ENCODE measurements at places on chromosomes 11 and 22.

DNA sequence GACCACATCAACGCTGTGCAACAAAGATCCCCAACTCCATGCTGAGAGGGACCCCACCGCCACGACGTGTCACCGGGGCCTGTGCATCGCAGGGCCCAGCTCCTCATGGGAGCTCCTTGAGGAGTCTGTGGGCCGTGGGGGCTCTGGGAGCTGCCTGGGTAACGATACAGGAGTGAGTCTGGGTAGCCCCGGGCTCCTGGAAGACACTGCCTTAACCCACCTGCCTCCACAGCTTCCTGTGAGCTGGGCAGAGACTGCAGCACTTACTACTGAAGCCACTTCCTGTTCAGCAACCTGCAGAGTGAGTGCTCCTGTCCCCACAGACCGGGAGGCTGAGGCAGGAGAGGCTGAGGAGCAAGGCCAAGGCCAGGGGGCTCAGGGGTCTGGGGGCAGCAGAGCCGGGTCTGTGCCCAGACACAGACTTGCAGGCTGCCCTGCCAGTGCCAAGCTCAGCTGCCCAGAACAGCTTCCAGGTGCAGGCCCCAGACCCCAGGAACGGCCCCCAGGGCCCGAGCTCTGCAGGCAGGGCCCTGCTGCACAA is 226.7 kb downstream of the BRD1 start:
- DNase-seq = no peak

DNA sequence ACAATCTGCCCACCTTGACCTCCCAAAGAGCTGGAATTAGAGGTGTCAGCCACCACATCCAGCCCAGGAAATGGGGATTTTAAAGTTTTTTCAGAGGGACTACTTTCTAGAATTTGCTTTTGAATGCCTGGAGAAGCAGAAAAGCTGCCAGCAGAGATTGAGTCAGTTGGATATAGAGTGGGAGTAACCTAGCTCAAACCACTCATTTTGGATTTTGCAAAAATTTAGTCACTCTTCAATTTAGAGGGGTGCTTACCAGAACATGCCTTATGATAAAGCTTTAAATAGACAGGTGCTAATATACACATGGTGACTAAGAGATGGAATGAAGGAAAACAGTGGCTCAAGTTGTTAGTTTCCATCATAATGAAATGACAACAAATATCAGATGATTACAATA is 26.5 kb upstream of the PSMA1 start:
- no peak for DNase-seq

GRCh38 chr11:119481667-119482400 is 58.9 kb upstream of the THY1 start:
- no peak for DNase-seq

DNA sequence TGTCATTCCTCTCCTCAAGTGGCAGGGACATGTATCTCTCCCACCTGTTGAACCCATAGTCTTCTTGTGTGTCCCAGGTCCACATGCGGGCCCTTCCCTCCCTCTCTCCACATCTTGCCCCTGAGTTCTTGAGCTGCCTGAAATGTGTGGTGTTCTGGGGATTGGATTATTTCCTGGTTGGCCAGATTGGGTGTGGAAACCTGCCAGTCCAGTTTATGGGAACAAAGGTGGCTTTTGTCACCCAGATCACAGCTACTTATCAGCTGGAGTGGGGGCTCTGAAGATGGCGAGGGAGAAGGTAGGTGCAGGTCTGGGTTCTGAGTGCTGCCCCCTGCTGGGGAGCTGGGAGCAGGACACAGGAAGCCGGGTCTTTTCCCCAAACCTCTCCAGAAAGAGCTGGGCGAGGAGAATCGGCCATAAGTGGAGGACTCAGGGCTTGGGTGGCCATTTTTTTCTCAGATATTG is 14.2 kb downstream of the DTX4 start:
- DNase-seq = no peak

DNA sequence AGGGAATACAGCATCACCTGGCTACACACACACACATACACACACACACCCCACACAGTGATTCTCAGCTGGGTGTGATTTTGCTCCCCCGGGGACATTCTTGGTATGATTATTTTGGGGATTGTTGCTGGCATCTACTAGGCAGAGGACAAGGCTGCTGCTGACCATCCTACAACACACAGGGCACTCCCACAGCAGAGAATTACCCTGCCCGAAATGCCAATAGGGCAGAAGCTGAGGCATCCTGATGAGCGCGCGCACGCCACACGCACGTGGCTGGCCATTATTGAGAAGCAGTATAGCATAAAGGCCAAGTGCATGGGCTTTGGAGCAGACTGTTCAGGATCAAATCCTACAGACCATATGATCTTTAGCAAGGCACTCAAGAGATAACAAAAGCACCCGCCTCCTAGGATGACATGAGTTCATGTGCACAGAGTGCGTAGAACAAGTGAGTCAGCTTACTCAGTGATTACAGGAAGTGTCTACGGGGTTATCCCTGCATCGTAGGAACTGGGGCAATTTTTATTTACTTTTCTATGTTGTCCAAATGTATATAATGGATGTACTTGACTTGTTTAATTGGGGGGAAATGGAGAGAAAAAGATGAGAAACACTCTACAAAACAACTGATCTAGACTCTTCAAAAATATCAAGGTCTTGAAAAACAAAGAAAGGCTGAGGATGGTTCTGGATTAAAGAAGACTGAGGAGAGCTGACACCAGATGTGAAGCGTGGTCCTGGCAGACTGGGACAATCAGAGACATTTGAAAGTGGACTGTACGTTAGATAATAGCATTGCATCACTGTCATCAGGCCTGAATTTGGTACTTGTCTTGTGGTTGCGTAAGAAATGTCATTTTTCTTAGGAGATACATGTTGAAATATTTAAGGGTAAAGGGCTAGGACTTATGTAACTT is 7.2 kb upstream of the EHD1 start:
- DNase-seq = no peak

GRCh38 chr22:28900379-28900925 is 17.1 kb downstream of the ZNRF3 start:
- no peak for DNase-seq

GRCh38 chr11:92941676-92942571 is 27.5 kb upstream of the MTNR1B start:
- peak; percentile 20 for DNase-seq

- DNase-seq = no peak
These were observed 67.2 kb downstream of the PPP2R1B start for GRCh38 chr11:111698852-111699559.

GRCh38 chr11:123426789-123427188 is 3.3 kb upstream of the GRAMD1B start:
- no peak for DNase-seq

- DNase-seq = no peak
These were observed 254.6 kb downstream of the BUD13 start for GRCh38 chr11:116518141-116518540.

DNA sequence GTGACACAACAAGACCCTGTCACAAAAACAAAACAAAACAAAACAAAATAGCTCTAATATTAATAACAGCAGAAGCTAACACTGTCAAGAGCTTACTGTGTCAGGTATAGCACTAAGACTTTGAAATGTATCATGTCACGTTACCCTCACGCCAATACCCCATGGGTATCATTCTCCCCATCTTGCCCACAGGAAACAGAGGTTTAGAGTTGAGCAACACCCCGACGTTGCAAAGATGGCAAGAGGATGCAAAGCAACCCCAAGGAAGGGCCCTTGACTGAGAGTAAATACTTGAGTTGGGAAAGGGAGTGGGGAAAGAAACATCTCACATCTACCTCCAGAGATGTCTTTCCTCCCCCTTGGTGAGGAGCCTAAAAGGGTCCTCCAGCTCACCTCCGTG is 366.8 kb downstream of the LARGE1 start:
- no peak for DNase-seq

GRCh38 chr11:78312712-78313111 is 104.9 kb downstream of the GAB2 start:
- DNase-seq = no peak

GRCh38 chr22:45908961-45909360 is 68.0 kb downstream of the WNT7B start:
- no peak for DNase-seq

- no peak for DNase-seq
These were observed 620.3 kb downstream of the NELL1 start for GRCh38 chr11:21289686-21290085.

DNA sequence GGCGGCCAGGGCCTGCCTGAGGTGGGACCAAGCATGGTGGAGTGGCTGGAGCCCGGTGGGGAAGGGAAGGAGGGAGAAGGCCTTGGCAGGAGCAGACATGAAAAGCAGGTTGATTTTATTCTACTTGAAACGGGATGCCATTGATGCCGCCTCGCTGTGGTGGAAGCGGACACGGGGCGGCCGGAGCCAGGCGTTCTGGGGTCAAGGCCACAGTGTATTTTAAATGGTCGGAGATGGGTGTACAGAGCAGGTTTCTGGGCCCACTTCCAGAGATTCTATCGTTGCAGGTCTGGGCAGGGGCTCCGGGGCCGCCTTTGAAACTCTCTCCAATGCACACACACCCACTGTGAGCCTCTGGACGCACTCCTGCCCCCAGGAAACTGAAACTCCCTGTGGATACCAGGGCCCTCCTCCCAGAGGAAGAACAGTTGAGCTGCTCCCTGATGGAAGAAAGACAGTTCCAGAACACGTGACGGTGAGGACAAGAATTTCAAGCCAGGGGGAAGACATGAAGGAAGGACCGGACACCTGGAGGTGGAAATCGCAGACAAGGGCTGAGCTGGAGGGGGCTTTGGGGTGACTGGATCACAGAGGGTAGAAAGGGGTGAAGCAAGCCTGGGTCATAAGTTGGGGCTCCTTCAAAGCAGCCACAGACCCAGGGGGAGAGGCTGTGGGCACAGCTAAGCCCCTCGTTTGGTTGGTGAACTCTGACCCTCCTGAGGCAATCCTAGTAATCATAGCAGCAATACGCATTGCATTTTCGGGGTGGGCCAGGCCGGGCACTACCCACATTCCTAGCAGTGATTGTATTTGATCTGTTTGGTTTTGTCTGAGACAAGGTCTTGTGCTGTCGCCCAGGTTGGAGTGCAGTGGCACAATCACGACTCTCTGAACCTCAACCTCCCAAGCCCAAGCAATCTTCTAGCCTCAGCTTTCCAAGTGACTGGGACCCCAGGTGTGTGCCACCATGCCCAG is 12.3 kb upstream of the LINC01488 start:
- no peak for DNase-seq

- no peak for DNase-seq
These were observed 108.1 kb upstream of the THY1 start for GRCh38 chr11:119531056-119531455.

DNA sequence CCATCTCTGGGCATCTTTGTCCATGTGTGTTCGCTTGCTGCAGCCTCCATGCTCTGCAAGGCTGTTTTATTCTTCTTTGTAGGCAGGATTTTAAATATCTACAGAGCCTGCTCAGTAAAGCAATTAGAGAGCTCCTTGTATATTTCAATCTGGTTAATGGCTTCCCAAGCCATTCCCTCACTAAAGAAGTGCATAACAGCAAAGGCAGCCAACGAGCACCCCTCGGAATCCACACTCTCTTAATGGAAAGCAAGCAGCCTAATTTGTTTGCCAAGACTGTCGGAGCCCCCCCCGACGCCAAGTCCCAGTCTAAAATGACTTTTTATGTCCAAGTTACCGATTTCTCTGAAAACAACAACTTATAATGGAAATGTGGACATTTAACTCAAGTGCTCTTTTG is 123.6 kb downstream of the ARL14EP start:
- DNase-seq = no peak

DNA sequence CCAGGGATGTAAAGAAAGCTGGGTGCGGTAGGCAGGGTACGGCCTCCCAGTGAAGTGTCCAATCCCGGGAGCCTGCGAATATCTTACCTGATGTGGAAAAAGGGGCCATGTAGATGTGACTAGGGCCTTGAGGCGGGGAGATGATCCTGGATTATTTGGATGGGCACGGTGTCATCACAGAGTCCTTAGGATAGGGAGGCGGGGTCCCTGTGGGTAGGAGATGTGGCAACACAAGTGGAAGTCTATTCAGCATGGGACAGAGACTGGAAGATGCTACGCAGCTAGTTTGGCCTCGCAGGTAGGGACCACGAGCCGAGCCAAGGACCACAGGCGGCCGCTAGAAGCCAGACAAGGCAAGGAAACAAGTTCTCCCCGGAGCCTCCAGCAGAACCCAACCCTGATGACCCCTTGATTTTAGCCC is 46.4 kb upstream of the SHANK2 start:
- no peak for DNase-seq

DNA sequence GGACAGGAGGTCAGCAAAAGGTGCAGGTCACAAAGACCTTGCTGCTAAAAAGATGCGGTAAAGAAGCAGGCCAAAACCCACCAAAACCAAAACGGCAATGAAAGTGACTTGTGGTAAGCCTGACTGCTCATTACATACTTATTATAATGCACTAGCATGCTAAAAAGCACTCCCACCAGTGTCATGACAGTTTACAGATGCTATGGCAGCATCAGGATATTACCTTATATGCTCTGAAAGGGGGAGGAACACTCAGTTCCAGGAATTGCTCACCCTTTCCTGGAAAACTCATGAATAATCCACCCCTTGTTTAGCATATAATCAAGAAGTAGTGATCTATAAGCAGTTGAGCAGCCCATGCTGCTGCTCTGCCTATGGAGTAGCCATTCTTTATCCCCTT is 45.2 kb upstream of the SLC5A12 start:
- DNase-seq = no peak

DNA sequence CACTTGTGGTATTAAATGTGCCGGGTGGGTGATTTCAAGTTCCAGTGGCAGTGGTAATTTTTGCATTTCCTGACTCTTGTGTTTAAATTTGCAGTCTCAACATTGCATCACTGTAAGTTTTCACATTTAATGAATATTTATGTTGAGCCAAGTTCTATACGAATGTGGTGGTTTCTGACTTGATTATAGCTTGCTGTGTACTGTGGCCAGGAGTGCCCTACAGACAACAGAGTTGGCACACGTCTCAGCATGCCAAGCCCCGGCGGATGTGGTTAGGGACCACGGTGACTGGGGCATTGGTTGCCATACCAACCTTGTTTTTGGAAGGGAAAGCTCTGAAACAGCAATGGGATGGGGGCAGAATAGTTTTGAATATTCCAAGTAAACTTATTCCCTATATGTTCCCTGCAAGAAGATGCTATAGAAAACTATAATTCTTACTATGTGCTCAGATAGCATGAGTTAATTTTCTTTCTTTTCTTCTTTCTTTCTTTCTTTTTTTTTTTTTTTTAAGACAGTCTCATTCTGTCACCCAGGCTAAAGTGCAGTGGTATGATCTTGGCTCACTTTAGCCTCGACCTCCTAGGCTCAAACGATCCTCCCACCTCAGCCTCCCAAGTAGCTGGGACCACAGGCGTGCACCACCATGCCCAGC is 16.0 kb downstream of the ZNRF3 start:
- DNase-seq = no peak

- no peak for DNase-seq
These were observed 61.2 kb upstream of the SUSD2 start for GRCh38 chr22:24120044-24120443.

- DNase-seq = no peak
These were observed 6.4 kb downstream of the PRPF19 start for GRCh38 chr11:60899977-60900376.

GRCh38 chr11:70694371-70694770 is 296.0 kb downstream of the CTTN start:
- no peak for DNase-seq

- no peak for DNase-seq
These were observed 17.7 kb downstream of the APLP2 start for GRCh38 chr11:130087294-130087926.

Measured in astrocyte of the cerebellum (primary cell).